ENCODE measurements at places on chromosomes 7 and 10.

- no peak for DNase-seq
Observed at GRCh38 chr10:16867556-16867955, 50.3 kb upstream of the RSU1 start.

GRCh38 chr10:79070606-79071395, 2.0 kb downstream of the ZMIZ1 start:
- DNase-seq = peak; percentile 15

GRCh38 chr7:87107949-87108776, 44.1 kb upstream of the DMTF1 start:
- no peak for DNase-seq

DNA sequence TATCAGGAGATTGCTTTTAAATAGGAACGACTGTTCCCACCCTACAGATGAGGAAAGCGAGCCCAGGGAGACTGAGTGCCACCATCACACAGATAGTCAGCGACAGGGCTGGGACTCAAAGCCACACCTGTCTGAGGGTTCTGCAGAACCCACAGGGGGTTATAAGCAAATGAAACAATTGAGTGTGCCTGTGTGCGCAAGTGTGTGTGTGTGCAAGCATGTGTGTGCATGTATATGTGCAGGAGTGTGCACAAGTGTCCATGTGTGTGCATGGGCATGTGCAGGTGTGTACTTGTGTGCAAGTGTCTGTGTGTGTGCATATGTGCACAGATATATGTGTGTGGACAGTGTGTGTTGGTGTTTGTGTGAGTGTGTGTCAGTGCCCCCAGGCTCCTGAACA, 280.2 kb downstream of the GRID1 start:
- DNase-seq = no peak

DNA sequence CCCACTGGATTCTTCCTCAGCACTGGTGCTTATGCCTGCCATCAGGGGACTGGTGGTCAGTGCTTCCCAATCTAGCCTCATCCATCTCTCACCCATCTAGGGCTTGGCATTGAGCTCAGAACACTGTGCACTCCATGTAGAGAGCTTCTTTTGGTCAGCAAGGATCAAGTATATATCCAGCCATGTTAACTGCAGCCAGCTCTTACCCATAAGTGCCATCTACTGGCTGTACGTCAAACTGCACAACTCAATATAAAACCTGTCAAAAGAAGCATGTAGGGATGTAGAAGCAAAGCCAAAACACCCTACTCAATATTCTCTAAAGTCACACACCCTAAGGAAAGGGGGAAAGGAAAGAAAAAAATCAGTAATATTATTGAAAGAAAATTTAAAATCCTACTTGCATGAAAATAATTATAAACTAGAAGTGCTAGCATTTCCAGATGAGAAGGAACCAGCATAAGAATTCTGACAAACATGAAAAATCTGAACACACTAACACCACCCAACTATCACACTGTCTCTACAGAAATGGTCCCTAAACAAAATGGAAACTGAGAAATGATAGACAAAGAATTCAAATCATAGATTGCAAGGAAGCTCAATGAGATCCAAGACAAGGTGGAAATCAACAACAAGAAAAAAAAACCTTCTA, 531.1 kb upstream of the STEAP1 start:
- DNase-seq = no peak

GRCh38 chr10:101289541-101289940, 60.3 kb upstream of the LBX1 start:
- DNase-seq = no peak

DNA sequence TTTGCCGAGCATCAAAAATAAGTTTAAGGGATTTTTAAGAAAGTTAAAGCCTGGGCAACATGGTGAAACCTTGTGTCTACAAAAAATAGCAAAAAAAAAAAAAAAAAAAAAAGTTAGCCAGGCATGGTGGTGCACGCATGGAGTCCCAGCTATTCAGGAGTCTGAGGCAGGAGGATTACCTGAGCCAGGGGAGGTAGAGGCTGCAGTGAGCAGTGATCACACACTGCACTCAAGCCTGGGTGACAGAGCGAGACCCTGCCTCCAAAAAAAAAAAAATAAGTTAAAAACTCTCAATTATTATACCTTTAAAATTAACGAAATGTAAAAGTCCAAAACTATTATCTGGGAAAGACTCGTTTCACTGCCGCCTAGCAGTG, 35.0 kb upstream of the DAGLB start:
- DNase-seq = no peak

GRCh38 chr10:71735709-71736569, 16.4 kb upstream of the C10orf105 start:
- no peak for DNase-seq

DNA sequence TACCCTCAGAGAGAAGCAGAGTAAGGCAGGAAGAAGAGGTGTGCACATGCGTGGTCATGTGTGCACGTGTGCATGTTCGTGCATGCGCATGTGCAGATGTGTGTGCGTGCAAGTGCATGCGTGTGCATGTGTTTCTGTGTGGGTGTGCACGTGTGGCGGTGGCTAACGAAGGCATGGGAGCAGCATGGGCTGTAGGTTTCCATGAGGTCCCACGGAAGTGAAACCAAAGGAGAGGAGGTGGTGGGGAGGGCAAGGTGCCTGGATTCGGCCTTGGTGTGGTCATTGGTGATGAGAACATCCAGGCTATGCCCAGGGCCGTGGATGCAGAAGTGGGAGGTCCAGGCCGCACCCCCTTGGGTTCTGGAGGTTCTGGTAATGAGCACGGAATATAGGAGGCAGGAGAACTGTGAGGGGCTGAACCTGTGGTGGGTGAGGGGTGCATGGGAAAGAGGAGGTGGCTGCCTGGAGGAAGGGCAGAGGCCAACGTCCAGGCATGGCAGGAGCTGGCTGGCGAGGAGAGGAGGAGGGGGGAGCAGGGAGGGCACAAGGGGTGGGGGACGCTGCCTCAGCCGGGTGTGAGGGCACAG, 2.4 kb upstream of the INPP5A start:
- no peak for DNase-seq

DNA sequence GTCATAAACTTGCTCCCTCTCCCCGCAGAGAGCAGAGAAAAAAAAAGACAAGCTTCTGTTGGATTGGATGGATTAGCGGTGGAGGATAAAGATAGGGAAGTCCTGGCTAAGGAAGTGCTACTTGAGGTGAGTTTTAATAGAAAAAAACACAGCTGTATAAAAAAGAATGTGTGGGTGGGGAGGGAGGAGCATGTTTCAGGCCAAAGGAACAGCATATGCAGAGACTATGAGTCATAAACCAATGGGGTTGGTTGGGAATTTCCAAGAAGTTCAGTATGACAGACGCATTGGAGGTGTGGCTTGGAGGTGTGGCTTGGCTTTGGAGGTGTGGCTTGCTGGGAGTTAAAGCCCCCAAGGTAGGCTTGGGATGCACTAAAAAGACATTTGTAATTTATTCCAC, 103.0 kb upstream of the LSM8 start:
- no peak for DNase-seq

- DNase-seq = no peak
Observed at GRCh38 chr7:68041554-68041953, 1044.9 kb downstream of the TYW1 start.

DNA sequence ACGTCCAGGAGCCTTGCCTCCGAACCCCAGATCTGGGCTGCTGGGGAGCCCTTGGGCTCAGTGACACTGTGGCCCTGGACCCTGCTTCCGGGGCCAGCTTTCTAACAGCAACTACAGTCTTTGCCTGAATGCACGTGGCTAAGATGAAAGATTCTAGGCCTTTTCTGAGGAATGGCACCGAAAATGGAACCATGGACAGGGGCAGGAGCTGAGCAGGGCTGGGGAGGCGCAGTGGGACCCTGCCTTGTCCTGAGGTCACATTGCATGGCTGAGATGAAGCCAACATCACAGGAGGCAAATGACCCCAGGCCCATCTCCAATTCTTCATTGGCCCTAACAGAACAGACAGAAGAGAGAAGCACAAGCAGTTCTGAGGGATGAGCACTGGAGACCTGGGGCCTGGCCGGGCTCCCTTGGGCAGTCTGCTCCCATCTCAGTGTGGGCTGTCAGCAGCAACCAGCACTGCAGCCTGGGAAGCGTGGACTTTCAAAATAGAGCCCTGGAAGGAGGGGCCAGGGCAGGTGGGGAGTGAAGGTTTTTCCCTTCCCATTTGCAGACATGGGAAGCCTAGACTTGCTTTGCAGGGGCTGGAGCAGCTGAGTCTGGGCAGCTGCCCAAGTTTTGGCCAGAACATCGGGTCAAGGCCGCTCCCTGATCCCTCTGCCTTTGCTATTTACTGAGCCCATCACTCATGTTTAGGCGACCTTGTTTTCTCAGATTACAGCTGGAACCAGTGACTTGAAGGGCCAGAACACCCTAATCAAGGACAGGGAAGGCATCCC, 114.4 kb upstream of the TCERG1L start:
- no peak for DNase-seq

GRCh38 chr10:58968389-58968755, 208.1 kb upstream of the PHYHIPL start:
- no peak for DNase-seq

- DNase-seq = no peak
Observed at GRCh38 chr10:125399289-125399688, 238.9 kb upstream of the CTBP2 start.

GRCh38 chr10:35640951-35641675, 983 bp downstream of the FZD8 start:
- DNase-seq = no peak

DNA sequence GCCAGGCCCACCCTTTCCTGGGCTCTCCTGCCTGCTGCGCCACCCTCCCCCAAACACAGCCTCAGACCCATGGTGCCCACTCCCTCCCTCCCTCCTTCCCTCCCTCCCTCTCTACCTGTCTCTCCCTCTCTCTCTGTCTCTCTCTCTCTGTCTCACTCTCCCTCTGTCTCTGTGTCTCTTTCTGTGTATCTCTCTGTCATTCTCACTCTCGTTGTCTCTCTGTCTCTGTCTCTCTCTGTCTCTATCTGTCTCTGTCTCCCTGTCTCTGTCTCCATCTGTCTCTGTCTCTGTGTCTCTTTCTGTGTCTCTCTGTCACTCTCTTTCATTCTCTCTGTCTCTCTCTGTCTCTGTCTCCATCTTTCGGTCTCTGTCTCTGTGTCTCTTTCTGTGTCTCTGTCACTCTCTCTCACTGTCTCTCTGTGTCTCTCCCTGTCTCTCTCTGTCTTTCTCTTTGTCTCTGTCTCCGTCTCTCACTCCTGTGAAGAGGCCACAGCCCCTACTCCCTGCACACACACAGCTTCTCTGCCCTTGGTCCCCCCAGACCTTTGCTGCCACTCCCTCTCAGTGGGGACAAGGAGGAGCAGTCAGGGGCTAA, 51.5 kb downstream of the CALML3 start:
- DNase-seq = no peak

- DNase-seq = no peak
Observed at GRCh38 chr7:111866787-111867186, 304.5 kb upstream of the IMMP2L start.

GRCh38 chr7:99221866-99222265, 14.0 kb upstream of the KPNA7 start:
- no peak for DNase-seq

DNA sequence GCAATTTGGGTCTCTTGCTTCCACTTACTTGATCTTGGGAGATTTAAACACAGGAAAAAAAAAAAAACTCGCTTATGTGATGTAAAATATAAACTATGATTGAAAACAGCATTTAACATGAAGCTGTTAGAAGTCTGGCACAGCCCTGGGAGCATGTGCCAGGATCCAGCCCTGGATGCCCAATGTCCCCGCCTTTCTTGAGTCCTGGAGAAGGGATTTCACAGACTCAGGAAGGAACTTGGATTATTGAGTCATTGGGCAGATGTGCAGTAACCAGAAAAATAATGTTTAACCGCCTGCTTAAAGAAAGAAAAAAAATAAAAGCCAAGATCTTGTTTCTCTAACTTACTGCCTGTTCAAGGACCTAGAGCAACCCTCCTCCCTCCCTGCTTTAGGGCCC, 3.7 kb upstream of the JCAD start:
- DNase-seq = no peak

GRCh38 chr7:2616387-2617324, 15.1 kb upstream of the TTYH3 start:
- no peak for DNase-seq

- DNase-seq = no peak
Observed at GRCh38 chr10:72461085-72461484, 106.4 kb upstream of the DNAJB12 start.

DNA sequence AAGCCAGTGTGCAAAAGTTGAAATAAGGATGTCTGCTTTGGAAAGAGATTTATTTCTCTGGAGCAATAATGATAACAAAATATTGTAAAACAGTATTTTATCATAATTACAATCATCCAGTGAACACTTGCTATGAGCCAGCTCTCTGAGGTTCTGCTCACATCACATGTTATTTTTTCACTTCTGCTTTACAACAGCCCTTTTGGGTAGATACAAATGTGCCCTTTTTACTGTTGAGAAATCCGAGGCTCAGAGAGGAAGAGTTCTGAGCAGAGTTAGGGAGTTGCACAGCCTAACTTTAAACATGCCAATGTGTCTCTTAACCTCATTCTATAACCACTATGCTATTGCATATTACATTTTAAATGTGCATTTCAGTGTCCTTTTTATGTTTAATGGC, 232.6 kb upstream of the CDC14C start:
- no peak for DNase-seq

DNA sequence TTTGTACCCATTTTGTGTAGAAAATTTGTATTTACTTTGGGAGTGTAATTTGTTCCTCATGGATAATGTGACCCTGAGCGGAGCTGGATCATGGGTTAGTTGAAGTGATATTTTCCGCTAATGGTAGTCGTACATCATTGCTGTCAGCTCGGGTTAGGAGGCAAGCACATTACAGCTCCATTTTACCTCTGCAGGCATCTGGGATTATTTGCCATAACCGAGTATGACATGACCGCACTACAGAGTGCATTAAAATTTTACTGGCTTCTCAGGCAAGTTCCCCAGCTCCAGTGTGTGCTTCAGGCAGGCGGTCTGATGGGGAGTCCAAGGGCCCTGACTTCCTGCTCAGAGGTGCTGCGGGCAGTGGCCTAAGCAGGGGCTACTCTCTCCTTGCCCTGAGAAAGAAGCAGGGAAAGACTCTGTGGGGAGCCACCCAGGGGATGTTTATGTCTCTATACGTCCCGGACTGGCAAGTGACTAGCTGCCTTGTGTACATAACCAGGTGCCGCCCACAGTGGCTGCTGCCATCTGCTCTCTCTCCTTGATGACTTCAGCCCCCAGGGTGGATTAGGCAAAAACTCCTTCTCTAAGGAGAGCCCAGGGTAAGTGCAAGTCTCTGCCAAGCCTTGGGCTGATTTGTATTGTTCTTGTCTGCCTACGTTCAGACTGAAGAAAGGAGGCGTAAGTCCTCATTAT, 685.3 kb upstream of the GALNT17 start:
- no peak for DNase-seq

GRCh38 chr7:26398427-26398755, 106.7 kb downstream of the SNX10 start:
- DNase-seq = no peak
